B cell (primary cell): ENCODE measurements at places on chromosomes 2 and 18. TPM values are rescaled to one million over a fixed set of nuclear protein-coding genes. Genes with fewer than 3 reads are reported as not detected.

DNA sequence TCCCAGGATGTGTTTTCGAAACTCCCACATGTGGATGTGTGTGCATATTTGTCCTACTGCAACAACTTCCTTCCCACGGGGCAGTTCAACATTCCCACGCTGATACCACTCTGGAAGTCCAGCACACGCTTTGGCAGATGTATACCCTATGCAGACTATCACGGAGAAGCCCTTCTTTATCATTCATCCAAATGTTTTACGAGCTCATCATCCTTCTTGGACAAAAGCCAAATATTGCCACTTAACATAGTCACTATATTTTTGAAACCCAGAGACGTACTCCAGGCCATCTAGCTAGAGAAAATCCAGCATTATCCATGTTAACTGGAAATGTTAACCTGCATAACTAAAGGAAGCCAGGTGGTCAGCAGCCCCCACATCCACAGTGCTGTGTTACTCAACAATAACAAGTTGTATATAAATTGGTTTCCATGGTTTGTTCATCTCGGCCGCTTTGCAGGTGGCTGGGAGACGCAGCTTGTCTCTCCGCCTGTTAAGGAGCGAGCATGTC, 131.5 kb downstream of the ZNF532 start:
- no peaks in the 10 kb centered on the region for H3K36me3 ChIP-seq
- no peaks in the 10 kb centered on the region for H3K27me3 ChIP-seq
- H3K4me3 ChIP-seq: no peak overlapping the region
- no peak overlapping the region for H3K27ac ChIP-seq

- H3K4me1 ChIP-seq: no peaks in the 10 kb centered on the region
- peak; percentile 35 for DNase-seq
- H3K36me3 ChIP-seq: peaks cover 11% of the 10 kb centered on the region
- no peaks in the 10 kb centered on the region for H3K27me3 ChIP-seq
- no peak overlapping the region for H3K27ac ChIP-seq
Measured at GRCh38 chr2:86518481-86518880, 44.8 kb downstream of the CHMP3 start.

- no peak for DNase-seq
- H3K4me1 ChIP-seq: no peaks in the 10 kb centered on the region
- H3K4me3 ChIP-seq: no peak overlapping the region
- no peaks in the 10 kb centered on the region for H3K36me3 ChIP-seq
Measured at GRCh38 chr2:205148755-205149154, 533.5 kb upstream of the NRP2 start.

DNA sequence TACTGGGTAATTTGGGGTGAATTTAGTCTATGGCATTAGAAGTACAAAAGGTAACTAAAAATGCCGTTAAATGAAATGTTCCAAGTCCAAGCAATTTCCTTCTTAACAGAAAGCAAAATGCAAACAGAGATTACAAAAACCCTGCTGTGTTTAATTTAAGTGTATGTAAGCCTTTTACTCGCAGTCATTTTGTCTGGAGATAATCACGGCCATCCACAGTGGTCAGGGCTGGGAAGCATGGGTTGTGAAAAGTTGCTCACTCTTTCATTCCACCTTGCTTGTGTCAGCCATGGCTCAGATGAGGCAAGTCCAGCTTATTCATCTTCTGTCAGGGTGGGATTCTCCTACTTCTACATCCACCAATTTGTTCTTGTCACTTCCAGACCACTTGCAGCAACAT, 983.6 kb upstream of the ZEB2 start:
- no peak overlapping the region for H3K4me3 ChIP-seq
- no peaks in the 10 kb centered on the region for H3K36me3 ChIP-seq
- no peak overlapping the region for H3K27ac ChIP-seq

DNA sequence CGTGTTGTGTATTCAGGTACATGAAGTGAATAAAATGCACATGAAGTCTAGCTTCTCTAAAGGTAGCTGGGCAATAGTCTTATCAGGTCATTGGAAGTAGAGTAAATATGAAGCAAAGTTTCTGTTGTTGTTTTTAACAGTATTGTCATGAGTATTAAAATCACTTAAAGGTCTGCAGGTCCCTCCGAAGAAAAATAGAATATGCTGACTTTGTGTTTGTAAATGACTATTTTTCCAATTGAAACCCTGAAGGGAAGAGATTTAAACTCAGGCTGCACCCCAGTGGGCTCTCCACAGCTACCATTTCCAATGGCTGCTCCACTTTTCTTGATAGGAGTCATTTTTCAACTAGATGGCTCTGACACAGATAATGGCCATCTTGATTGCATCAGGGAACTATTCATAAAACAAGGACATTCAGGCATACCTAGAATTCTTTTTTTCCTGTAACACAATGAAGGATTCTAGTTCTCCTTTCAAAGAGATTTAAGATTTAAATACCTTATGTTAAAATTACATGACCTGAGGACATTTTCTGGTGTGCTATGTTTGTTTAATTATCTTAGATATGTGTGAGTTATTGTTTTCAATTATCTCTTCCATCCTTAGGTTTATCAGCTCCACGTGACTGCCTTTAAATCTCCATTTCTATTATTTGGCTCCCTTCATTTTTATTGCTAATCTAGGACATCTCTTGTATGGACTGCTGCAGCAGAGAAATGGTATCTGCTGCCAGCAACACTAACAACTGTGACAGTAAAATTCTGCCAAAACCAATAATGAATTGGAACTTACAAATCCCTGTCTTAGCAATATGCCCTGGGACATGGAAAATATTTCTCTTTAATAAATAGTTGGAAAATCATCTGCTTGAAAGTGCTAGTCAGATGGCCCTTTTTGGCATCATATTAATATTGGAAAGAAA, 149.2 kb upstream of the NOSTRIN start:
- H3K4me3 ChIP-seq: no peak overlapping the region
- peaks cover 2% of the 10 kb centered on the region for H3K36me3 ChIP-seq
- no peak for DNase-seq
- no peaks in the 10 kb centered on the region for H3K27me3 ChIP-seq

GRCh38 chr2:25315316-25315680, 26.4 kb downstream of the DNMT3A start:
- no peak overlapping the region for H3K4me3 ChIP-seq
- no peaks in the 10 kb centered on the region for H3K36me3 ChIP-seq
- no peak overlapping the region for H3K27ac ChIP-seq
- H3K27me3 ChIP-seq: peaks cover 6% of the 10 kb centered on the region

DNA sequence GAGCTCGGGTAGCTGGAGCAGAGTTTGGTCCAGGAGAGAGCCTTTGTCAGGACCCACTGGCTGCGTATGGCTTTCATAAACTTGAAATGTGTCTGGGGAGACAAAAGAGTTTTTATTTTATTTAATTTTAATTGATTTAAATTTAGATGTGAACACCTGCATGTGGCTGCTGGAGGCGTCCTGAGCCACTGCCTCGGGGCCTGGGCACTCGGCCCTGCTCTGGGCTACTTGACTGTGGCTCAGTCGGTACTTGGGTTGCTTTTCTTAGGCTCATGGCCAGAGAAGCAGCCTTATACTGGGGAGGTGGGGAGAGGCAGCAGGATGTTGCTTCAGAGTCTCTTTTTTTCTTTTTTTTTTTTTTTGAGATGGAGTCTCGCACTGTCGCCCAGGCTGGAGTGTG, 661.8 kb upstream of the HS6ST1 start:
- DNase-seq: no peak
- no peak overlapping the region for H3K27ac ChIP-seq

DNA sequence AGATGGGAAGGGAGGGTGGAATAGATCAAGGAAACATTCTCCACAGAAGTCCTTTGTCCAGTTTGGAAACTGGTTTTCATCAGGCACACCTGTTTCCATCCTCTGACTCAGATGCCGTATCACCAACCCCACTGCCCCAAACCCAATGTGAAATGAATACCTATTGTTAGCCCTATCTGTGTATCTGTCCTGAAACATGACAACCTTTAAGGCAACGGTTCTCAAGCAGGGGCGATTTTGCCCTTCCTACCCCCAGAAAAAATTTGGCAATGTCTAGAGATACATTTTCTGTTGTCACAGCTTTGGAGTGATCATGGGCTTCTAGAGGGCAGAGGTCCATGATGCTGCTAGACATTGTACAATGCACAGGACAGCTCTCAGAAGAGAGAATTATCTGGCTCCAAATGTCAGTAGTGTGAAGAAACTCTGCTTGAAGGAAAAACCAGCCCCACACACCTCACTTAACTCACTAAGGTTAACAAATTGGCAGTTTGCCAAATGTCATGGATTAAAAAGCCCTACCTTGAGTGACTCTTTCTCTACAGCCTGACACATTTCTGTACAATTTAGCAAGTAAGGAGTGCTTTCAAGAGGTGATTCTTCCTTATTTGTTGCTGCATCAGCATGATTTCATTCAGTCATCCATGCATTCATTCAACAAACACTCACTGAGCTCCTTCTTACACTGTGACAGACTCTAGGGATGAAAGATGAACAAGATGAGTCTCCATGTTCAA, 3.4 kb downstream of the SCTR start:
- no peak for DNase-seq
- H3K4me3 ChIP-seq: no peak overlapping the region
- H3K4me1 ChIP-seq: no peaks in the 10 kb centered on the region
- H3K27ac ChIP-seq: no peak overlapping the region

DNA sequence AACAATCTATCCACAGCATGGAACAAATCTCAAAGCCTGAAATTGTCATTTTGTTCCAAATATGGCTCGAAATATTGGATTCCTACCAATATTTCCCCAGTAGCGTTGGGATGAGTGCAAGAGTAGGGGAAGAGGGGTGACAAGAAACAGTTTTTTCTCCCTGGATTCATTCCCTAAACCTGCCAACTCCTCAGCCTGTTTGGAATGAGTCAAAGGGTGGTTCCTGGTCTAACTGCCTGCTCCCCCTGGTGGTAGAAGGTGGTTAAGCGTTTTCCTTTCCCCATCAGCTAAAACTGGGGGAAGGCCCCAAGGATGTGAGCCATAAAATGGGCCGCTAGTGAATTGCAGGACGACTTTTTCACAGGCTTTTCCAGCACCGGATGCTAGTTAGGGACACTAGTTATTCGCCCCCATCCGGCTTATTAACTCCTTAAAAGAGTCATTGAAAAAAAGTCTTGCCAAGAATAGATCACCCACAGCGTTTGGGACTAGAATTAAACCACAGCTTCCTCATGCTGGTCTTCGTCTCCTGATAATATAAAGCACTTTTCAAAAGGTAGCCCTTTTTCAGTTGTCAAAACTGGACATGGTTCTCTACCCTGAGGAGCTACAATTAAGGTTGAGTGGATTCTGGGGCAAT, 72.5 kb downstream of the DHRS9 start:
- peak; percentile 60 for DNase-seq
- no peaks in the 10 kb centered on the region for H3K27me3 ChIP-seq
- H3K36me3 ChIP-seq: no peaks in the 10 kb centered on the region
- H3K4me3 ChIP-seq: no peak overlapping the region
- H3K27ac ChIP-seq: no peak overlapping the region

DNA sequence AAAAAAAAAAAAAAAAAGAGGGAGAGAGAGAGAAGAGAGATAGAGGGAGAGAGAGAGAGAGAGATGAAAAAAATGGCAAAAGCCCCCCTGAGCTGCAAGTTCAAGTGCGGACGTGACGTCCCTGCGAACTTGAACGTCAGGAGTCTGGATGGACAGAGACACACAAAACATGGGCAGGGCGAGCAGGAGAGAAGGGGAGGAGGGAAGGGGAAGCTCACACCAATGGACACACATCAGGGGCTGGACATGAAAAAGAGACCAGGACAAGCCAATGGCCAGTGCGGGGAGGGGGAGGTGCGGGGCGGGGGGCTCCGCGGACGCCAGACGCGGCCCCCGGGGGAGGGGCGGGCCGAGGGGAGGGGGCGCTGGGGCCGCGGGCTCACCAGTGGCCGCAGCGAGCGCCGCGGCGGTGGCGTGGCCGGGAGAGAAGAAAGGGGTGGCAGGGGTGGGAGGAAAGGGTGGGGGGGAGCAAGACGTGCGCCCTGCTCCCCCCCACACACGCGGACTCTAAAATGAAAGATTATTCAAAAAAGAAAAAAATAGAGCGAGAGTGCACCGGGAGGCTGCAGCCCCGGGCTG, at the start of gene BCL11A:
TSS of gene BCL11A (minus strand) at position 160 of the 579 bp plus-strand sequence. CDS start 384 bp downstream, outside the sequence.
- H3K4me1 ChIP-seq: peaks cover 12% of the 10 kb centered on the region
- H3K4me3 ChIP-seq: peak within 1 kb of the TSS; percentile 97
- no peaks in the 10 kb centered on the region for H3K36me3 ChIP-seq
- H3K27me3 ChIP-seq: no peaks in the 10 kb centered on the region
- peak; percentile 85 for DNase-seq
- H3K27ac ChIP-seq: peak within 1 kb of the TSS; percentile 90

The SPATA3 gene
- not detected in 2 replicates for total RNA-seq

The MRPL33 gene
- 26.5 and 26.9 TPM in 2 replicates for total RNA-seq
